Cardiac ventricle fibroblast (primary cell): ENCODE measurements at places on chromosomes 2 and 18. TPM values are rescaled to one million over a fixed set of nuclear protein-coding genes. Genes with fewer than 3 reads are reported as not detected.

Gene CRACDL
- total RNA-seq: 0.50 TPM in 1 of 2 replicates, not detected in the other

Gene FKBP1B
- total RNA-seq: 5.6 and 7.2 TPM in 2 replicates

Gene TTN
- 0.05 and 0.06 TPM in 2 replicates for total RNA-seq

Gene SH3RF3
- 5.4 and 5.6 TPM in 2 replicates for total RNA-seq

Gene DHRS9
- 0.34 and 0.69 TPM in 2 replicates for total RNA-seq

Gene AQP12B
- not detected in 2 replicates for total RNA-seq

Gene SPATA3
- not detected in 2 replicates for total RNA-seq

Gene C2orf78
- total RNA-seq: not detected in 2 replicates

Gene ZAP70
- not detected in 2 replicates for total RNA-seq

Gene TMEM163
- total RNA-seq: 0.06 TPM in 1 of 2 replicates, not detected in the other

Gene GDF7
- under 0.01 TPM in 1 of 2 replicates, not detected in the other for total RNA-seq

Gene ADD2
- total RNA-seq: 0.05 TPM in 1 of 2 replicates, not detected in the other

Gene NR4A2
- 0.19 and 1.6 TPM in 2 replicates for total RNA-seq

Gene KCNJ13
- not detected in 2 replicates for total RNA-seq

Gene RESP18
- total RNA-seq: not detected in 2 replicates

Gene GRB14
- total RNA-seq: 0.12 and 0.39 TPM in 2 replicates

Gene C2orf66
- total RNA-seq: 0.20 and 0.56 TPM in 2 replicates

Gene UGT1A8
- total RNA-seq: not detected in 2 replicates

Gene MARCO
- not detected in 2 replicates for total RNA-seq

Gene TWIST2
- total RNA-seq: 94.5 and 105 TPM in 2 replicates

Gene MALL
- 38.4 and 41.5 TPM in 2 replicates for total RNA-seq

Gene GNAL
- 1.2 and 1.5 TPM in 2 replicates for total RNA-seq

Gene ABCG8
- total RNA-seq: not detected in 2 replicates

Gene CD8A
- total RNA-seq: not detected in 2 replicates

Gene AKAIN1
- not detected in 2 replicates for total RNA-seq

Gene GPR155
- total RNA-seq: 1.5 and 2.5 TPM in 2 replicates

Gene GALNT3
- total RNA-seq: 0.20 and 0.69 TPM in 2 replicates

Gene AOX1
- total RNA-seq: 104 and 109 TPM in 2 replicates

Gene HNMT
- 50.9 and 58.9 TPM in 2 replicates for total RNA-seq

Gene EML6
- total RNA-seq: 0.20 and 1.4 TPM in 2 replicates

Gene MTA3
- 25.6 and 25.8 TPM in 2 replicates for total RNA-seq

Gene UGT1A6
- not detected in 2 replicates for total RNA-seq

Gene FABP1
- not detected in 2 replicates for total RNA-seq

Gene CAVIN2
- 15.7 and 16.2 TPM in 2 replicates for total RNA-seq

Gene POTEI
- total RNA-seq: not detected in 2 replicates

Gene AGAP1
- total RNA-seq: 11.0 and 12.5 TPM in 2 replicates

Gene WDSUB1
- total RNA-seq: 3.2 and 3.4 TPM in 2 replicates

Gene CLIP4
- total RNA-seq: 26.4 and 36.7 TPM in 2 replicates

Gene SCN2A
- total RNA-seq: 0.10 and 0.12 TPM in 2 replicates

Gene ANKRD53
- 0.39 and 1.5 TPM in 2 replicates for total RNA-seq

Gene KCNF1
- total RNA-seq: not detected in 2 replicates

Gene FAHD2A
- total RNA-seq: 6.7 and 17.2 TPM in 2 replicates
